ENCODE measurements at places on chromosomes 4 and X.

DNA sequence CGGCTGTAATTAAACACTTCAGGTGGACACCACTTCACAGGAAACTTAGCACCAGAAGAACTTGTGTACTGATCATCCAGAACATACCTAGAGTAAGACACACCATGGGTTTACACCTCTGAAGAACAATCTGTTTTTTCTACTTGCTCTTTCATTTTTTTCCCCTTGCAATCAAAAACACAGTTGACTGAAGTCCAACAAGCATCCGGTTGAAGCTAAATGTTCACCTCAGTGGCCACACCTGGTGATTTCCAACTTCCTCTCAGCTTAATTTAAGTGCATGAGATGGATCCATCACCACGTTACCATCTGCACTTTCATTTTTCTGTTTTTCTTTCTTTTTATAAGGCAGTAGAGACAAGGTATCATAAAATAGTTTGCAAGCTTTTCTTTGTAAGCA lies 4.9 kb upstream of the TXK start:
- no peak for DNase-seq

DNA sequence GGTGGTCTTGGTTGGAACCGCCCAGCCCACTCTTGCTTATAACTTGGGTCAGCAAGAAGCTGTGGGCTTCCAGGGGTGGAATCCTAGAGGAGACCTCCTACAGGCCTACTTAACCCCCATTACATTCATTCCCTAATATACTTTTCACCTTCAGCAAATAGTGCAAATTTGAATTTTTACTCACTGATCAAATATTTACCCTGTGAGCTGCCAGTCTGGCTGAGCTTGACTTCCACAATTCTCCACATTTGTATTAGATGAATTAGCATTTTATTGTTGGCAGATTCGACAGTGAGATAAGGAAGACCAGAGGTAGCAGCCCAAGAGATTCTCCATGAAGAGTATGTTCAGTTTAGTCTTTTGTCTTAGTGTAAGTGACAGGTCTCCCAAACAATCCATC lies 199.6 kb downstream of the BCOR start:
- no peak for DNase-seq

- no peak for DNase-seq
Measured at GRCh38 chr4:152380919-152381318, 155.0 kb downstream of the FBXW7 start.

GRCh38 chr4:142373610-142374009 lies 472.5 kb downstream of the INPP4B start:
- no peak for DNase-seq

- peak; percentile 62 for DNase-seq
Measured at GRCh38 chr4:140330311-140330900, 43.0 kb upstream of the SCOC start.

GRCh38 chrX:7926501-7926900 lies 712 bp downstream of the PNPLA4 start:
- no peak for DNase-seq

- DNase-seq: peak; percentile 18
Measured at GRCh38 chr4:66178906-66179305, 508.6 kb upstream of the EPHA5 start.

- peak; percentile 18 for DNase-seq
Measured at GRCh38 chr4:26885912-26886274, 25.3 kb downstream of the STIM2 start.

- no peak for DNase-seq
Measured at GRCh38 chr4:52358883-52359321, 300.2 kb downstream of the USP46 start.

DNA sequence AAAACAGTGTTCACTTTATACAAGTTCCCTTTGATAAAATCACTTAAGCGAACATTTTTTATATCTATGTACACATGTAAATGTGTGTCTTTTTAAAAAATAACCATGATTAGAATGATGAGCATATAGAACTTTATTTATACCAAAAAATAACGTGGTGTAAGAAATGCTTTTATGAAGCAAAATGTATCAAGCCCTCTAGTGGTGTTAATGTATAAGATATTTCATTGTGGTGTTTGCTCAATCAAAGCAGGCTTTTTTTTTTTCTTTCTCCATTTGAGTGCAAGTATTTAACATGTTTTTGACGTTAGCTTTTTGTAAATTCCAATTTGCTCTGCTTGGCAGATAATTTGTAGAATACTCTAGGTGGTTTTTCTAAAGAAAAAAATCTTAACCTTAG lies 2092.4 kb upstream of the TENM3 start:
- peak; percentile 48 for DNase-seq

GRCh38 chr4:153034681-153035080 lies 98.6 kb downstream of the FHDC1 start:
- no peak for DNase-seq

DNA sequence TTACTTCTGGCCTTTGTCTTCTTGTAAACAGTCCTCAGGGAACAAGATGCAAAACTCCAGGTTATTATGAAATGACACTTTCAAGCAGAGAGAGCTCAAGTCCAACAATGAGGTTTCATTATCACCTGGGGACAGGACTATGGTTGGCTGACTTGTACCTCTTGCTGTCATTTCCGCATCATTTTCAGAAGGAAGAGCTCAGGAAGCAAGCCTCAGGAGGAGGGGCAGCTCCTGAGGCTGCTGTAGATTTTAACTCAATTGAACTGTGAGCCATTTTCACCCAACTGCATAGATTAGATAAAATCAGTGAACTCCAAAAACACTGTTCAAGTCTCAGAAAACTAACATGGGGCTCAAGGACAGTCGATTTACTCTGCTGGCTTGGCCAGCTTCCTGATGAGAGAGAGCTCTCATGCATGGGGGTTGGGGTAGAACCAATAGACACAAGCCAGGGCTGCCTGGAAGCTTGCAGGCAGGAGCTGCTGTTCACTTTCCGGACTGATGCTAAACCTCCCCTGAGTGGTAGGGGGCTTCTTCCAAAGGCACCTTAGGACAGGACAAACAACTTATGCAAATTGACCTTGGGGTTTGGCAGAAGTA lies 23.6 kb downstream of the TMEM255A start:
- no peak for DNase-seq

DNA sequence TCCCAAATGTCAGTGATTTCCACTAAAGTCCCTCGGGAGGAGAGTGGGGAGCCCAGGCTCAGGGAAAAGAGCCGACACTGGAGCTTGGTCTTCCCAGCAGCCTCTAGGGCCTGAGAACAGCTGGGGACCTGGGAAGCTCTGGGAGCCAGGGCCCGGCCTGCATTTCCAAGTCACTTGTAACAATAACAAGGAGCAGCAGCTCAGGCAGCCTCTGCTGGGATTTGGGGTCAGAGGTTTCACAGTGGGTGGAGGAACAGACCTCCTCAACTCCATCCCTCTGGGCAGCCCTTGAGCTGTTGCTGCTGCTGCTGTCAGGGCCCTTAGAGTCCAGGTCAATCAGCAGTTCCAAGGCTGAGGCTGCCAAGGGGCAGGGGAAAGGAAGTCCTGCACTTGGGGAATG lies 11.1 kb downstream of the STARD8 start:
- DNase-seq: no peak

DNA sequence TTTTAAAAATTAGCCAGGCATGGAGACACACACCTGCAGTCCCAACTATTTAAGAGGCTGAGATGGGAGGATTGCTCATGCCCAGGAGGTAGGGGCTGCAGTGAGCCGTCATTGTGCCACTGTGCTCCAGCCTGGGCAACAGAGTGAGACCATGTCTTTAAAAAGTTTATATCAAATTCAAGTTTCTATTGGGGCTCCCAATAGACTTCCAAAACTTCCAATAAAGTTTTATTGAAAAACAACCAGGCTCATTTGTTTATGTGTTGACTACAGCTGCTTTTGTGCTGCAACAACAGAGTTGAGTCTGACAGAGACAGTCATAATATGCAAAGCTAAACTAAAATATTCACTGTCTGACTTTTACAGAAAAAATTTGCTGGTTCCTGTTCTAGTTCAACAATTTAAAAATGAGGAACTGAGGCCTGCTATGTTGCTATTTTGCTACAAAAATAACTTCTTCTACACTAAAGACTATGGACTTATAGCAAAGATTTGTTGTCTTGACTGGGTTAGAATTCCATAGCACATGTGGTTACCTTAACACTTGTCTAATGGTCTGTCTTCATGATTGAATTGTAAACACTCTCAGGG lies 63.3 kb upstream of the RELL1 start:
- DNase-seq: no peak

GRCh38 chr4:5894266-5894665 lies 1.4 kb upstream of the CRMP1 start:
- DNase-seq: no peak

DNA sequence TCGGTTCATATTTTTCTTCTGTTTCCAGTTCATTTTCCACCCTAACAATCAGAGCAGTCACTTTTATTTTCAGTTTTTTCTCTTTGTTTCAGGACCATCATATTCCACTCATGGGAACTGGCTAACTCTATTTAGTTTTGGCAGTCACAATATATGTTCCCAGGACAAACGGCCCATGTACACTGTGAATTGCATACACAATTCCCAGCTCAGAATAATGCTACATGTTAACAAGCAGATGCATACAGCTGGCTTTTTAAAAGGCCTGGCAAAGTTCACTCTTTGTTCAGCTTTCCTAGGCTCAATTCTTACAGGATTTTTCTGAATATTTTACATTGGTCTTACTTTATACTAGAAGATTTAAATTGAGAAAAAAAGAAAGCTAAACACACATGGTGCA lies 224.9 kb downstream of the ANKRD50 start:
- DNase-seq: no peak

GRCh38 chr4:6961496-6962210 lies 52.0 kb downstream of the TBC1D14 start:
- DNase-seq: no peak

DNA sequence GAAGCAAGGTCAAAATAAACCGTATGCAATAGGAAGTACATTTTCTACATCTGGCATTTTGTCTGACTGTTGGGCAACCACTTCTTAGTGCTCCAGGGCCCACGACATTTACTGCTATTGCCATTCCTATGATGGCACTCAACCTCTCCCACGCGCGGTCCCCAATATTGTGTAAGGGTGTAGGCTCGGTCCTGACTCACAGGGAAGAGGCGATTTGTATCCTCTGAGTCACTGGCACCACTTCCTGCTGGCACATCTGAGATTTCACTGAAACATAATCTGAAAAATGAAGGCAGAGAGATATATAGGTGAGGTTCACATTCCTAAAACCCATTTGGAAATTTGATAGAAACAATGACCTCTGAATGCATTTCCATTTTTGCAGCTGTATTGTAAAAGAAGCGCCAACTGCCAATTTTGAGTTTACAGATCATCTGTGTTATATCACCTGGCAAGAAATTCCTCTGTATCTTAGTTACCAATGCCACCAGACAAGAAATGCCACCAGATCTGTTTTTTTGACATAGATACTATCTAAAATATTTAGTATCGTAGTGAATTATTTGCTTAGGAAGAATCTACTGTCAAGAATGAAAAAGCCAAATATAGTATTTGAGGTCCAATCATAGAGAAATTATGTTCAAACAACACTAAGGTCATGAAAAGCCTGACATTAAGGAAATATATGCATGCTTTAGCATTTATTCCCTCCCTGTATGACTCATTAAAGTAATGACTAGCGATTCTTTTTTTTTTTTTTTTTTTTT lies 9.8 kb downstream of the EREG start:
- no peak for DNase-seq

GRCh38 chr4:177161781-177162180 lies 147.9 kb upstream of the NEIL3 start:
- DNase-seq: no peak

DNA sequence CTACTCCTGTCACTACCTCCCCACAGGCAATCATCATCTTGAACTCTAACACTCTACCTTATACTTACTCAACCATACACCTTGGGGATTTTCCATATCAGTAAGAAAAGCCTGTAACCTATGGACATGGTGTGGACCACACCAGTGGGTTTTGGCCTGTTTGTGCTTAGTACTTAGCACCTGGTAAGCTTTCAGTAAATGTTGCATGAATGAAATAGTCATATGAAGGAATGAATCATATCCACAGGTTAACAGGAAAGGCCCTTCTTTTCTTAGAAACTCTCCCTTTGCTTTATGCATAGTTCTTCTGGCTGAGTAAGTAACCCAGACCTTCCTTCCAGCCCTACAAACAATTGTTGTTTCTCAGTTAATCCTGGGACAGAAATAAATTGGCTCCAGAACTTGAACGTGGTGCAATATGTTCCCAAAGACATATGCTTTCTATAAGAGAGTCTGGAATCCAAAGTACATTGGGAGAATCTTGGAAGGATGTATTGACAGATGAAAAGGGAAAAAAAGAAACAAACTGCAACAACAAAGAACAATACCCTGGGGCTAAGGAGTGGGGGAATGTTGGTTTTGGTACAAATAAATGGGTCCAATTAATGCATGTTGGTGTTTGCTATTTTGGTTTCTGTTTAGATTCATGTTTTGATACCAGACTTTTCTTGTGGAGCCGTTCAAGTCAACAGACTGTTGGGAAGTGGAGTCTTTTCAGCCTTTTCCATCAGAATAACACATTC lies 27.8 kb downstream of the RASL11B start:
- no peak for DNase-seq

All from GM23338 (cell line).